ENCODE measurements at places on chromosomes 4 and X.

DNA sequence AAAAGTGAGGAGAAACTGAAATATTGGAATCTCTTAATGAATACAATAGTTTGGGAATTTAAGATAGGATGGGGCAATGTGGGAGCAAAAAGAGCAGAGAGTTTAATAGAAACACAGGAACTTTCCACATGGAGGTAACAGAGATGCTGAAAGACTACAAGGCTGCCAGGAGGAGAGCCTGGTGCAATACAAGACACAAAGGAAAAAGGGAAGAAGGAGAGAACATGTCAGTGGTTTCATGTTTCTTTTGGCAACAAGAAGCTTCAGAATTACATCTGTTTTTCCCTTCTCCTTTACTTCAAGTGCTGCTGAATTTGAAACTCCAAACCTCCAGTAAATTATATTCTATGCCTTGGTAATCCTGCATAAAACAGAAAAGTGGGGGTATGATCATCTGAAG lies 474.3 kb downstream of the FAT4 start:
- DNase-seq: peak; percentile 6

DNA sequence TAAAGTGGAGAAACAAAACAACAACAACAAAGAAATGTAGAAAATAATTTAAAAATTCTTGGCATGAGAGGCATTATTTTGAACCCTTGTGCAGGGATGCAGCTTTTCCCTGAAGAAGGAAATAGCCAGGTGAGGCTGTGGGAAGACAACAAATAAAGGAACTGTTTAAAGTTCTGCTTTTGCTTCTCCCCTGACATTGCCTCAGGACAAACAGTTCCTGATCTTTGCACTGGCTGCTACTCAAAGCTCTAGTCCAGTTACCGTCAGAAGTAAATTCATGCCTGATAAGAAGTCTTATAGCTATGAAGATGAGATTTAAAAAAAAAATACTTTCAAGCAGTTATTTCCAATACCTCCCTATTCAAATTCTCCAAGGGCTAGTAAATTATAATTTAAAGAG lies 233.8 kb downstream of the IL15 start:
- no peak for DNase-seq

GRCh38 chr4:24070117-24070516 lies 180.3 kb upstream of the PPARGC1A start:
- peak; percentile 93 for DNase-seq

- DNase-seq: no peak
Measured at GRCh38 chr4:13910556-13910955, 283.0 kb upstream of the BOD1L1 start.

DNA sequence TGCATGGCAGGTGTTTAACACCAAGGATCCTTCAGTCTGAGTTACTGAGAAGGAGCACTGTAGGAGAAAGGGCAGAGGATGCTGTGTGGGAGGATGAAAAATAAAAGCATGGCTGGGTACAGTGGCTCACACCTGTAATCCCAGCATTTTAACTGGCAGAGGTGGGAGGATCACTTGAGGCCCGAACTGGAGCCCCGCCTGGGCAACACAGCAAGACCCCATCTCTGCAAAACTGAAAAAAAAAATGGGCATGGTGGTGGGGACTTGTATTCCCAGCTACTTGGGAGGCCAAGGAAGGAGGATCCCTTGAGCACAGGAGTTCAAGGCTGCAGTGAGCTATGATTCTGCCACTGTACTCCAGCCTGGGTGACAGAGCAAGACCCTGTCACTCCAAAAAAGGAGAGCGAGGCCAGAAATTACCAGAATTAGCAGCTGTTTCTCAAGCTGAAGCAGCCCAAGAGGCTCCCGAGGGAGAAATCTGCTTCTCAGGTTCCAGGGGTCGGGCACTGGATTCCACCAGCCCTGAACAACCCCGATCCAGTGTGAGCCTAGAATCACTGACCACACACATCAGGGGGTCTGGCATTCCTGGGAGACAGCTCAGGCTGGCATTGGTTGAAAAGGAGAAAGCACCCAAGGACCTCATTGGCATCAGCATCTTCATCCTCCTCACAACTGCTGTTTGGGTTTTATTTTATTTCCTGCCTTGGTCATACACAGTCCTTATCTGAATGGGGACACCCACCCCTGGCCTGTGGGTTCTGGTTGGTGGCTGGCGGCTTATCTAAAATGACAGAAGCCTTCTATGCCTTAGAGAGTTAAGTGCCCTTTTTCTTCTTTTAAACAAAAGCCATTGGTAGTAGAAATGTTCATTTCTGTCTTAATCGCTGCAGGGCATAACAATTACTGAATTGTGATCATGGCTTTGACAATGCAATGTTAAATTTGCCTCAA lies 66.3 kb upstream of the TRIM2 start:
- DNase-seq: no peak

GRCh38 chr4:153541456-153542096 lies 75.4 kb downstream of the TMEM131L start:
- DNase-seq: peak; percentile 96

GRCh38 chr4:947491-947971 lies 15.3 kb downstream of the TMEM175 start:
- no peak for DNase-seq

GRCh38 chr4:168856312-168856711 lies 153.7 kb downstream of the CBR4 start:
- peak; percentile 93 for DNase-seq

- no peak for DNase-seq
Measured at GRCh38 chrX:22383988-22384387, 111.3 kb downstream of the CBLL2 start.

GRCh38 chr4:14906805-14907204 lies 95.5 kb upstream of the CPEB2 start:
- DNase-seq: no peak

GRCh38 chrX:13990126-13990800 lies 39.4 kb downstream of the GEMIN8 start:
- peak; percentile 5 for DNase-seq

GRCh38 chr4:105548483-105548882 lies 3.9 kb upstream of the ARHGEF38 start:
- no peak for DNase-seq

- DNase-seq: no peak
Measured at GRCh38 chrX:107729558-107730297, 45.9 kb downstream of the TSC22D3 start.

DNA sequence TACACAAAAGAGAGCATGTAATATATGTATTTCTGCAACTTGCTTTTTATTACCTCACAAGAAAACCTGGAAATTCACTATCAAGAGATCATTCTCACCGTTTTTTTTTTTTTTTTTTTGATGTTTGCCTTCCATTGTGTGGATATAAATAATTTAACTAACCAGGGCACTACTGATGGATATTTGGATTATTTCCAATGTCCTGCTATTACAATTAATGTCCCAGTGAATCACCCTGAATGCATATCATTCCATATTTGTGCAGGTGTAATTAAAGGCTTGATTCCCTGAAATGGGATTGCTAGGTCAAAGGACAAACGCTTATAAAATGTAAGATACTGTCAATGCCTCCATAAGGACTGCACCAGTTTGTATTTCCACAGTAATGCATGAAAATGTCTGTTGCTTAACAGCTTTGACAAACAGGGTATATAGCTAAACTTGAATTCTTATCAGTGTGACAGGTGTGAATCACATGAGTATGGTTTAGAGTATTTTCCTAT lies 87.8 kb downstream of the NCAPG start:
- no peak for DNase-seq

DNA sequence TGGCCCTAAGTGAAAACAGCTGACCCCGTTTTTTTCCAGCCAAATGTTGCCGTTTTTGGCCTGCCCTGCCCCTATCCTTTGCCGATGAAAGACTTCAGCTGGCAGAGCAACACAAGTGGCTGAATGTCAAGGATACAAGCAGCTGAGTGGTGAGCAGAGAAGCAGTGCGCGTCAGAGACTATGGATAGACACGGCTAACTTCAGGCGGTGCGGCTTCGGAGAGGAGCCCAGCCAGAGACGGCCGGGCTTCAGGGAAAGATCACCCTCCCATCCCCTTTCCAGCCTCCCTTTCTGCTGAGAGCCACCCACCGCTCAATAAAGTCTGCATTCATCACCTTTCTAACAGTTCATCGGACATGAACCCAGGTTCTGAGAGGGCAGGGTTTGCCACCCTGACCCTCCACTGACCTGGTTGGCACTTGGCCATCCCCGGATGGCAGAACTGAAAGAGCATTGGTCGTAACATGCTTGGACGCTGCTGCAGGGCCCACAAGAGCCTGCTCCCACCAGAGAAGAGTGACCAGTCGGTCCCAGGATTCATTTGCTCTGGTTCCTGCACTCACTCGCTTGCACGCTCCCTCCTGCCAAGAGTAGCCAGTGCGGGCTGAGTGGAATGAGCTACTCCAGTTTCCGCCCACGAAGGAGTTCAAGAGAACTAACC lies 125.8 kb downstream of the PPEF1 start:
- DNase-seq: no peak

DNA sequence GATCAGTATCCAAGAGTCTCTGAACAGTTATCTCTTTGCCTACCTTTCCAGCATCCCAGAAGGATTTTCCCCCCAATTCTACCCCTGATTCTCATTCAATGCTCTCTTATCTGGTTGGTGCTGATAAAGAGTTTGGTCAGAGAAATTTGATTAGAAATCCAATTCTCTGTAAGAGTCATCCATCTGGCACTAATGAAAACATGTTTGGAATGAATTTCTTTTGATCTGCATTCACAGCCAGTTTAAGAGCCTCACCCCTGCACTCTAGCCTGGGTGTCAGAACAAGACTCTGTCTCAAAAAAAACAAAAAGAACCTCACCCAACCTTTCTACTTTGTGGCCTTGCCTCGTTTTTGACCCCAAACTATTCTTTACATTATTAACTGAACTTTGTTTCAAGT lies 122.1 kb downstream of the MANBA start:
- no peak for DNase-seq

DNA sequence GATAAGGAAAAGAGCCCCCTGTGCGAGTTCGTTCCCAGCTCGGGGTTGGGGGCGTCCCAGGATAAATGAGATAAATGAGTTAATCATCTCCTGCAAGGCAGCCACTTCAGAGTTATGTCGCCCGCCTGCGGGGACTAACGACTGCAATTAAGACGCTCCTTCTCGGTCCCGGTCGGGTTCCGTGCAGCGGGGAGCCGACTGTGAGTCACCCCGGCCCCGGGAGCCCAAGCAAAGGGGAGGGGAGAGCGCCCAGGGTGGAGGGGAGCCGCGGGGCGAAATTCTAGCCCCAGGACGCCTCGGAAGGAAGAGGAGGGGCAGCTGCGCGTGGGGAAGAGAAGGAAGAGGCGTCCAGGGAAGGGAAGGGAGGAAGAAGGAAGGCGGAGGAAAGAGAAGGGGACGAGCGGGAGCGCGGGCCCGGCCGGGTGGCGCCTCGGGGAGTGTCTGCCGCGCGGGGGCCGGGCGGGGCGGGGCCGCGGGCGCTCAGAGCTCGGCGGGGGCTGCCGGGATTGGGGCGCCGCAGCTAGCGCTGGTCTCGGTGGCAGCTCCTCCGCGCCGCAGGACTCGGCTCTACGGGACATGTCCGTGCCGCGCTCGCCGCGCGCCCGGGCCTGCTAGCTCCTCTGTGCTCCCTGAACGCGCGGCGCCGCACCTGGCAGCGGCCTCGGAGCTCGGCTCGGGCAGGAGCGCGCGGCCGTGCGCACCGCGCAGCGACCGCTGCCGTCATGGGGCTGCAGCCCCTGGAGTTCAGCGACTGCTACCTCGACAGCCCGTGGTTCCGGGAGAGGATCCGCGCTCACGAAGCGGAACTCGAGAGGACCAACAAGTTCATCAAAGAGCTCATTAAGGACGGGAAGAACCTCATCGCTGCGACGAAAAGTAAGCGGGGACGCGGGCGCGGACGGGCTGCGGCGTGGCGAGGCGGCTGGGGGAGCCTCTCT lies at the start of gene ARHGAP10:
ARHGAP10 (plus strand) TSS at position 509 of the 938 bp plus-strand sequence; CDS start at position 723, 214 bp downstream.
- peak; percentile 80 for DNase-seq

- no peak for DNase-seq
Measured at GRCh38 chr4:111360906-111361305, 738.0 kb upstream of the PITX2 start.

DNA sequence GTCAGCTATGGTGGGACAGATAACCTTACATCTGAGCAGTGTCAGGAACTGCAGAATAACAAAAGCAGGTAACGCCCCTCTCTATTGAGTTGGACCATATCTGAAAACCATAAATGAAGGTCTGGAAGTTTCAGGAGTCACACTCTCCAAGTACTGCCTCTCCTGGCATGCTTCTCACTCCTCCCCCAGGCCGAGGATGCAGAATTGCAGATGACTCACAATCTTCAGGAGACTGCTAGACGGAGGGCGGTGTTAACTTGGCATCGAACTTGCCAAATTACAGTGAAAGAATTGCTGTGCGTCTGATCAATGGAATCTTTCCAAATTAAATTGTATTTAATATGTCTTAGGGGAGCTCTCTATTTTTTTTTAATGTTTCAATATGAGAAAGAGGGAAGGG lies 67.1 kb upstream of the TRIM2 start:
- DNase-seq: peak; percentile 92

GRCh38 chr4:80142394-80143306 lies 54.7 kb upstream of the PRDM8 start:
- DNase-seq: peak; percentile 57
